ENCODE measurements at places on chromosomes 16 and 17.

DNA sequence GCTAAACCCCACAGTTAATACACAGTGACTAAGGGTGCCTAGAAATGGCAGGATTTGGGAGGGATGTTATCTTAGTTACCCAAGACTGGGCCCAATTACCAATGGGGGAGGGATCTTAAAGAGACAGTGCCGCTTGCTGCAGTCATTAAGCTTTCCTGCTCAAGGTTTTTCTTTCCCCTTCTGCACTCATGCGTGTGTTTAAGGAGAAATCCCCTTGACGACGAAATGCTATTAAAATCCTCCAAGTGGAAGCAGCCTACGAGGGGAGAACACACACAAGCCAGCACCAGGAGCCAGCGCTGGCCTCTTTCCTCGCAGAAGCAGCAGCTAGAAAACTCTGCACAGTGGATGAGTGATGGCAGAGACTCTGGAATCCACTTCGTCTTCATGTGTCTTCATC is 22.0 kb downstream of the SALL1 start:
- DNase-seq = no peak

DNA sequence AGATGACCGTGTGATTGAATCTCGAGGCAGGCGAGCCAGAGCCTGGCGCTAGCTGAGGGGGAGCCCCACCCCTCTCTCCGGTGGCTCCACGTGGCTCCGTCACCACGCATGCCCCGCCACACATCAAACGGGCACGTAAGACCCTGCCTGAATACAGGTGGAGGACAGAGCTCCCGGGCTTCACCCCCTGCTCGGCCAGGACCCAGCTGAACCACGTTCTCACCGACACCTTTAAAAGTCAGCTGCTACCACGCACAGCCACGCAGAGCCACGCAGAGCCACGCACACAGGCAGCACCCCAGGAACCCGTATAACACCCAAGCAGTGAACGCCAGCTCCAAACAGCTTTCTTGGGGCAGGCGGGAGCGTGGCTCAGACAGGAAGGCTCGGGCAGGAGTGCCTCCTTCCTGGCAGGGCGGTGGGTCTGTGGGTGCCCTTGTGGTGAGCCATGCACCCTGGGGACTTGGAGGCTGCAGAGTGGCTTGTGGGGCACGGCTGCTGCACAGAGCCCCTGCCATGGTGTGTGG is 4.4 kb downstream of the TMEM204 start:
- no peak for DNase-seq

GRCh38 chr16:74608944-74609343 is 2.0 kb upstream of the GLG1 start:
- DNase-seq = no peak

GRCh38 chr17:80799538-80800480 is 191.8 kb upstream of the CHMP6 start:
- no peak for DNase-seq

DNA sequence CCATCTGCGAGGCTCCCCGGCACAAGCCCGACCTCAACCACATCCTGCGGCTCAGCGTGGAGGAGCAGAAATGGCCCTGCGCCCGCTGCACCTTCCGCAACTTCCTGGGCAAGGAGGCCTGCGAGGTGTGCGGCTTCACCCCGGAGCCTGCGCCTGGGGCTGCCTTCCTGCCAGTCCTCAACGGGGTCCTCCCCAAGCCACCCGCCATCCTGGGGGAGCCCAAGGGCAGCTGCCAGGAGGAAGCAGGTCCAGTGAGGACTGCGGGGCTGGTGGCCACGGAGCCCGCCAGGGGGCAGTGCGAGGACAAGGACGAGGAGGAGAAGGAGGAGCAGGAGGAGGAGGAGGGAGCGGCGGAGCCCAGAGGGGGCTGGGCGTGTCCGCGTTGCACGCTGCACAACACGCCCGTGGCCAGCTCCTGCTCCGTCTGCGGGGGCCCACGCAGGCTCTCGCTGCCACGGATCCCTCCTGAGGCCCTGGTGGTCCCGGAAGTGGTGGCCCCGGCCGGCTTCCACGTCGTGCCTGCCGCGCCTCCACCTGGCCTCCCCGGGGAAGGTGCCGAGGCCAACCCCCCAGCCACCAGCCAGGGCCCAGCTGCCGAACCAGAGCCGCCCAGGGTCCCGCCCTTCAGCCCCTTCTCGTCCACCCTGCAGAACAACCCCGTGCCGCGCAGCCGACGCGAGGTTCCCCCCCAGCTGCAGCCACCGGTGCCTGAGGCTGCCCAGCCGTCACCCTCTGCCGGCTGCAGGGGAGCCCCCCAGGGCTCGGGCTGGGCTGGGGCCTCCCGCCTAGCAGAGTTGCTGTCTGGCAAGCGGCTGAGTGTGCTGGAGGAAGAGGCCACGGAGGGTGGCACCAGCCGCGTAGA is 13.1 kb upstream of the PRR35 start:
- DNase-seq = no peak
